ENCODE measurements at places on chromosomes 7 and 10.

- no peak for DNase-seq
- H3K4me1 ChIP-seq: peaks cover 40% of the 10 kb centered on the region
- H3K27ac ChIP-seq: no peak overlapping the region
- no peaks in the 10 kb centered on the region for H3K27me3 ChIP-seq
- H3K36me3 ChIP-seq: no peaks in the 10 kb centered on the region
These were observed 38.4 kb downstream of the ANK3 start for GRCh38 chr10:60351191-60351853.

DNA sequence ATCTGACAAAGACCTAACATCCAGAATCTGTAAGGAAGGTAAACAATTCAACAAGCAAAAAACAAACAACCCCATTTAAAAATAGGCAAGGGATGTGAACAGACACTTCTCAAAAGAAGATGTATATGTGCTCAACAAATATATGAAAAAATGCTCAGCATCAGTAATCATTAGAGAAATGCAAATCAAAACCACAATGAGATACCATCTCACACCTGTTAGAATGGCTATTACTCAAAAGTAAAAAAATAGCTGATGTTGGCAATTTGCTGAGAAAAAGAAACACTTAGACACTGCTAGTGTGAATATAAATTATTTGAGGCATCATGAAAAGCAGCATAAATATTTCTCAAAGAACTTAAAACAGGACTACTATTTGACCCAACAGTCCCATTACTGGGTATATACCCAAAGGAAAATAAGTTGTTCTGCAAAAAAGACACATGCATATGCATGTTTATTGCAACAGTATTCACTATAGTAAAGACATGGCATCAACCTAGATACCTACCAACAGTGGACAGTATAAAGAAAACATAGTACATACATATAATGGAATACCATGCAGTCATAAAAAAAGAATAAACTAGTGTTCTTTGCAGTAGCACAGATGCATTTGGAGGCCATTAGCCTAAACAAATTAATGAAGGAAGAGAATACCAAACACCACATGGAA is 980.1 kb downstream of the KCNMA1 start:
- DNase-seq: no peak
- no peak overlapping the region for H3K4me3 ChIP-seq
- peaks cover 3% of the 10 kb centered on the region for H3K36me3 ChIP-seq

GRCh38 chr7:135208102-135208793 is 3.1 kb downstream of the WDR91 start:
- no peak for DNase-seq
- H3K4me1 ChIP-seq: peaks cover 22% of the 10 kb centered on the region
- peak overlapping the region; percentile 65 for H3K4me3 ChIP-seq

GRCh38 chr10:110498087-110498981 is 627 bp downstream of the DUSP5 start:
- H3K27me3 ChIP-seq: peaks cover 47% of the 10 kb centered on the region
- DNase-seq: peak; percentile 76
- peak overlapping the region; percentile 89 for H3K27ac ChIP-seq
- H3K36me3 ChIP-seq: no peaks in the 10 kb centered on the region
- peak overlapping the region; percentile 92 for H3K4me3 ChIP-seq

DNA sequence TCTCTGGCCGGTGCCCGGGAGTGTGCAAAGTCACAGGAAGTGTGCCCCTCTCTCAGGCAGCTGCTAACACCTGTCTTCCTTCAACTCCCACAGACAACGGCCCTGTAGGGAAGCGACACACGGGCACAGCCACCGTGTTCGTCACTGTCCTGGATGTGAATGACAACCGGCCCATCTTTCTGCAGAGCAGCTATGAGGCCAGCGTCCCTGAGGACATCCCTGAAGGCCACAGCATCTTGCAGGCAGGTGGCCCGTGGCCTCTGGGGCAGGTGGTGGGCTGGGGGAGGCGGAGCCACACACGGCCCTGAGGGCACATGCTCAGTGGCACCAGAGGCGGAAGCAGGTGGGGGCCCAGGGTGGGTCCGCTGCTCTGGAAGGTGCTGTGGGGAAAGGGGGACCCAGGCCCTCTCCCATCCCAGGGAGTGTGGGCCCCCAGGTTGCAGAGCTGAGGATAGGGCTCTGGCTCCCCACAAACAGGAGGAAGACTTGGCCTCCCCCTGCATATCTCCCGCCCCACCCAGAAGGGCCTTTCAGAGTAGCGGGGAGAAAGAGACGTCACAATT is 6.9 kb downstream of the C10orf105 start:
- no peaks in the 10 kb centered on the region for H3K36me3 ChIP-seq
- peaks cover 16% of the 10 kb centered on the region for H3K4me1 ChIP-seq
- H3K27ac ChIP-seq: no peak overlapping the region

GRCh38 chr7:150378853-150379440 is at the start of gene ZNF775:
TSS of gene ZNF775 (plus strand) at chr7:150379330. CDS start at chr7:150388471, 9,141 bp downstream.
- H3K27me3 ChIP-seq: no peaks in the 10 kb centered on the region
- DNase-seq: peak; percentile 97
- peak within 1 kb of the TSS; percentile 95 for H3K4me3 ChIP-seq
- H3K36me3 ChIP-seq: peaks cover 7% of the 10 kb centered on the region
- H3K27ac ChIP-seq: peak within 1 kb of the TSS; percentile 94

DNA sequence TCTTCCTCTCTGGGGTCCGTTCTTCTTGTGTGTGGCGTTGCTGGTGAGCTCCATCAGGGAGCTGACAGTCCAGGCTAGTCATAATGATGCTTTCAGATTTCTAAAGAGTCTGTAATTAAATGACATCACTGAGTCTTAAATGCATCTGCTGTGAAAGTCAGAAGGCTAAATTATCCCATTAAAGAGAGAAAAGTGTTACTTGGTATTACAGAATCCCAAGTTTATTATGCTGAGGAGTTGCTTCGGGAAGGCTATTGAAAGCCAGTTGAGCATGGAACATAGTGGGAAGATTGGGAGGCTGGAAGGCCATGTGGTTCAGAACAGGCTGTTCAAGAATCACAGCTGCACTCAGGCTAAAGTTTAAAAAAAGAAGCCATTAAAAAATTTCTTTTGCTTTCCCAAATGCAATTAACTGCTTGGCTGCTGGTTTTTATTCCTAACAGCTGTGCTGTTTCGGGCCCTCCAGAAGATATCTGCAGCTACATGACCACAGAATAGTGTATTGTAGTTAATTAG is 342.6 kb upstream of the LRGUK start:
- no peaks in the 10 kb centered on the region for H3K27me3 ChIP-seq
- H3K27ac ChIP-seq: no peak overlapping the region
- no peak for DNase-seq
- peaks cover 3% of the 10 kb centered on the region for H3K36me3 ChIP-seq
- H3K4me3 ChIP-seq: no peak overlapping the region

GRCh38 chr10:95793401-95794045 is 37.6 kb downstream of the ENTPD1 start:
- H3K27me3 ChIP-seq: peaks cover 7% of the 10 kb centered on the region
- no peak for DNase-seq
- H3K4me3 ChIP-seq: no peak overlapping the region
- H3K27ac ChIP-seq: no peak overlapping the region
- no peaks in the 10 kb centered on the region for H3K4me1 ChIP-seq

DNA sequence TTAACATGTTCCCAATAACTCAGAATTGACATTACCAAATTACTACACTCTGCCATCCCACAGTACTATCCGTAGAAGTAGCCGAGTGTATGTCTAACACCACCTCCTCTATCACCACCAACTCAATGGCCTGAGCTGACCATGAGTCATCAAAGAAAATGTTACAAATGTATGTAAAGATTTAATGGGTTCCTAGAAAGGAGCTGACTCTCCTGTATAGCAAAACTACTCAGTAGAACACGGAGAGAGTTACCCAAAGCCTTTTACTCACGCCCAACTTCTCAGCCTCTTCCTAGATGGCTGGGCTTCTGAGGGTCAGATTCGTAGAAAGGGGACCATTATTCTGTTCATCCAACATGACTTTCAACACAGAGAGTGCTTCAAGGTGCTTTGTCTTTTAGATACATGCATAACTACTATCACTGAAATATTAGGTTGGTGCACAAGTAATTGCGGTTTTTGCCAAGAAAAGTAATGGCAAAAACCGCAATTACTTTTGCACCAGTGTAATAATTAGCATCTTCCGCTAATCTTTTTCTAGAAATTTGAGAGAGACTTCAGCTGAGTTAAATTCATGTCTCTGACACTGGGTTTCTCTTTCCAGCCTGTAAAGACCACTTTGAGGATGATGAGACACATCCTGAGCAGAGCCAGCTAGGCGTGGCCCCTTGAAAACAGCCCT is 24.0 kb upstream of the NANOS1 start:
- no peak for DNase-seq
- H3K27ac ChIP-seq: no peak overlapping the region
- H3K4me1 ChIP-seq: no peaks in the 10 kb centered on the region

GRCh38 chr10:7817984-7818294 is 366 bp upstream of the TAF3 start:
- H3K36me3 ChIP-seq: no peaks in the 10 kb centered on the region
- H3K27ac ChIP-seq: peak overlapping the region; percentile 91
- DNase-seq: no peak
- H3K27me3 ChIP-seq: peaks cover 10% of the 10 kb centered on the region
- H3K4me3 ChIP-seq: peak overlapping the region; percentile 99
- peaks cover 10% of the 10 kb centered on the region for H3K4me1 ChIP-seq

GRCh38 chr10:127215866-127216265 is 19.5 kb upstream of the INSYN2A start:
- no peak overlapping the region for H3K27ac ChIP-seq
- no peak for DNase-seq
- peaks cover 11% of the 10 kb centered on the region for H3K36me3 ChIP-seq
- no peaks in the 10 kb centered on the region for H3K27me3 ChIP-seq

- H3K27me3 ChIP-seq: no peaks in the 10 kb centered on the region
- no peak overlapping the region for H3K4me3 ChIP-seq
- no peak for DNase-seq
These were observed 75.2 kb downstream of the TEX36 start for GRCh38 chr10:125607689-125608290.

DNA sequence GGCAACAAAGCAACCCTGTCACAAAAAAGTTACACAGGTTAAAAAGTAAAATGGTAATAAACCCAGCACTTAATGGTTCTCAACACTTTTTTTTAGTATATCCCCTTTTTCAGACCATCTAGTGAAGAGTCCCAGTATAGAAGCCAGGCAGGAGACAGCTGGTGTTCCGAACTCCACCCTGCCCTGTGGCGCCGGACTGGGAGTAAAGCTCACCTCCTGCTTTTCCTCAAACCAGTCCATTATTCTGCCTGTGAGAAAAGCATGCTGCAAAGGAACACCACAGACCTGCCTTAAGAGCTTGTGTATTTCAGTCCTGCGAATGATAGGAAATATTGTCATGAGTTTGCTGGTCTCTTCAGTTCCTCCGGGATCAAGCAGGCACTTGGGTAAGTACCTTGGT is 81.0 kb downstream of the EZH2 start:
- no peak overlapping the region for H3K27ac ChIP-seq
- no peaks in the 10 kb centered on the region for H3K4me1 ChIP-seq
- H3K4me3 ChIP-seq: no peak overlapping the region
- peaks cover 50% of the 10 kb centered on the region for H3K36me3 ChIP-seq

- H3K27me3 ChIP-seq: no peaks in the 10 kb centered on the region
- peak overlapping the region; percentile 21 for H3K27ac ChIP-seq
- peaks cover 18% of the 10 kb centered on the region for H3K4me1 ChIP-seq
- no peak overlapping the region for H3K4me3 ChIP-seq
- peaks cover 3% of the 10 kb centered on the region for H3K36me3 ChIP-seq
These were observed 124.2 kb downstream of the PLPP4 start for GRCh38 chr10:120580918-120581895.

DNA sequence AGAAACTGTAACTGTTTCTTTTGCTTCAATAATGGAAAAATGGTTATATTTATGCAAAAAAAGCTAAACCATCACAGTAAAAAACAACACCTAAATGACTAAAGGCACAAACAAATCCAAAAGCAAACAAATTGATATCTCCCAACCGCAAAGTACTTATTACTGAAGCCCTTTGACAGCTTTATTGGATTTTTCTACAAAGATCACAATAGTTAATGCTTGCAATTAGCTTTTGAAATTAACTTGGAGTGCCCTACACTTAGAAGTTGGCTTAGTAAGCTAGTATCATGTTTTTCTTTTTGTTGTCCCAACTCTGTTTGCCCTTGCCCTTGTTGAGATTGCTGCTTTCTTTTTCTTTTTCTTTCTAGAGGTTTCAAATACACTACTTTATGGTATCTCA is 257.5 kb downstream of the INHBA start:
- peaks cover 21% of the 10 kb centered on the region for H3K4me1 ChIP-seq
- H3K36me3 ChIP-seq: no peaks in the 10 kb centered on the region
- H3K27me3 ChIP-seq: no peaks in the 10 kb centered on the region
- no peak overlapping the region for H3K27ac ChIP-seq
- no peak overlapping the region for H3K4me3 ChIP-seq
- DNase-seq: no peak

Data from type B pancreatic cell (in vitro differentiated cells).